ENCODE measurements at places on chromosomes 5 and 9.

GRCh38 chr9:23638011-23638410, 188.0 kb downstream of the ELAVL2 start:
- DNase-seq, result no peak

DNA sequence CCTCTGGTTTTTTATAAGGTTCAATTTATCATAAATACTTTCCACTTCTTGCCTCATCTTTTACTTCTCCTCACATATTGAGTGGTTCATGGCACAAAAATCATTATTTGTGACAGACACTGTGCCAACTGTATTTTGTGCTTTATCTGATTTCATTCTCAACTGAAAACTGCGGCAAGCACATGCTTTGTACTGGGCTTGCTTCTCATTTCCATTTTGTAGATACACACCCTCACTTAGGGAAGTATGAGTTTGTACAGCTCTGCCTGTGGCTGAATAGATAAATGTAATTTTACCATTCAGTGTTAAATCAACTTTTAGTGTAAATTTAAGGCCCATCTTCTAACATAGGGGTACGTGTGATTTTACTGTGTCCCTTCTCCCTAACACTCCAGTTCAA, 83.6 kb downstream of the ANXA2R start:
- no peak for DNase-seq

- no peak for DNase-seq
Observed at GRCh38 chr9:128047231-128047630, 19.9 kb downstream of the NAIF1 start.

- no peak for DNase-seq
Observed at GRCh38 chr5:164277720-164278119, 772.3 kb downstream of the MAT2B start.

DNA sequence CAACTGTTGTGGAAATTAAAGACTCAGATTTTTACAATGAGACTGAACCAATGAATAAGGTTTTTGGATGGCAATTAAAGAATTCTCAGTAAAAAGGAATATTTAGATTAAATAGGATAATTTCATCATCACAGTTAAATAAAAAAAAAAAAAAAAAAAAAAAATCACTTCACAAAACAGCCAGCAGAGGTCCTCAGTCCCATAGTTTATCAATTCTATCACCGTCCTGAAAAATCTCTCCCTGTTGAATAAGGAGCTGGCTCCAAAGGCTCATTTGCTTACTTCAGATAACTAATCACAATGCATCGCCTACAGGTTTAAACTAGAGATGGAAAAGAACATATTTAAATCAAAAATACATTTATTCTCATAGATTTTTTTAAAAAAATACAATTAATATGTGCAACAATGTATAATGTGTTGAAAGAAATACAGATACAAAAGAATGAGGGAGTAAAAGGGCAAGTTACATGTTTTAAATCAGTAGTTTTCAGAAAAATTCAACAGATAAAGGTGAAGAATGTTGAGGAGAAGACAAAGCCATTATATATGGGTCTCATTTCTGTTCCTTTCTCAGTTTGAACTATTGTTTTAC, 175.8 kb upstream of the CHD1 start:
- no peak for DNase-seq

DNA sequence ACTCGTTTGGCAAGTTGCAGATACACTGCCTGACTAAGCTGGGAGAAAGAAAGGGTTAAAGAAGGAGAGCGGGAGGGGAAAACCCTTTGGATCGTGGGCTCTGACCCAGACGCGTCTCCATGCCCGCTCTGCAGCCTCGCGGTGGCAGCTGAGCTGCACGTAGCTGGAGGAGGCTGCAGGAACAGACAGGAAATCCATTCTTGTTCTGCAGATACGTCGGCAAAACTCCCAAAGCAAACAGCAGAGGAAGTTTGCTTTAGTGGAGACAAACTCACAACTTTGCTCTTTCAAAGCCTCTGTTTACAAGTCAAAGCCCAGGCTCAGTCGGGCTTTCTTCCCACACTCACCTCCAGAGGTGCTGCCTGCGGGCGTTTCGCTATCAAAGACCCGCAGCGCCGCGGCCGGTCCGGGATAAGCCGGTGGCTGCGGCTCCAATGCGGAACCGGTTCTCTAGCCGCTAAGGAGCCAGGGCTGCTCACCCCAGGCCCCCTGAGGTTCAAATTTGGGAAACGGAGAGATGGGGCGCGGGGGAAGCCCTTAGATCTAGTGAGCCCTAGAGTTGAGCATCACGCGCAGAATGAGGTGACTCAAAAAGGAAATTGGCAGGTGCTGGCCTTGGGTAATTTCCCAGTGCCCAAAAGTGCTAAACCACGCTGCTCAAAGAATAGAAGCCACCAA, 60.7 kb downstream of the MAT2B start:
- no peak for DNase-seq

DNA sequence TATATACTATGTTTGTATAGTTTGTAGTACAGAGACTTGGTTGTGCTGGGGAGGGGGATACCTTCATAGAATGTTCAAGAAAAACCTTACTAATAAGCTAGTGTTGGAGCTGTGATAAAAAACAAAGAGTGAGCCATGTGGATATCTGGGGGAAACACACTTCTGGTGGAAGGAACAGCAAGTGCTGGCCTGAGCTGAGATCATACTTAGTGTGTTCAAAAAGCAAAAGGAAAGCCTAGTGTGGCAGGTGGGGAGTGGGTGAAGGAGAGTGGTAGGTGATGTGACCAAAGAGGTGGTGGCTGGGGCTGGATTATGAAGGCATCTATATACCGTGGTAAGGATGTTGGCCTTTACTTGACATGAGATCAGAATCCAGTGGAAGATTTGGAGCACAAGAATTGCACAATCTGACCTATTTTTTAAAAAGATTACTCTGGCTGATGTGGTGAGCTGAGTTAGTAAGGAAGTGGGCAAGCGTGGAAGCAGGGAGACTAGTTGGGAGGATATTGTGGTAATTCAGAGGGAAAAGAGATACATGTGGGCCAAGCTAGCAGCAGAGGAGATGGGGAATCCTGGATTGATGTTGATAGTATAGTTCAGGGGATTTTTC, 26.6 kb downstream of the PALM2AKAP2 start:
- no peak for DNase-seq

GRCh38 chr5:15248731-15249130, 251.2 kb upstream of the FBXL7 start:
- DNase-seq, result no peak

All from cerebellar nuclear complex (tissue), 1 donor.